ENCODE measurements at places on chromosomes 12 and 14.

DNA sequence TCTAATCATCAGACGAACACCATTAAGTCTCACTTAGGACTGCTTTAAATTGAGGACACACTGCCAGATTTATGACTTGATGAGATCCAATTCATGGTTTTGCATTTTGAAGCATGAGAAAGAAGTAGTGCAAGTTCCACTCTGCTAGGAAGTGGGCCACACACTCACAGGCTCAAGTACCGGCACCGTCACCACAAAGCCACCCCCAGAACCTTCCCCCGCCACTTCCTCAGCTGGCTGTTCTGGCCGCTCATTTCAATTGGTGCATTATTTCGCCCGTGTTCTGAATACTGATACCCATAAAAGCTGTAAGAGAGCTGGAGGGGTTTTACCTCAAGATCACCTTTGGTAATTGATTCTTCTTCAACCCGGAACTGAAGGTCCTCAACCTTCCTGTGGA, 70.1 kb downstream of the CLIP1 start:
- H3K27ac ChIP-seq = peak overlapping the region; percentile 84
- no peaks in the 10 kb centered on the region for H3K27me3 ChIP-seq
- peak; percentile 85 for DNase-seq
- H3K4me1 ChIP-seq = peaks cover 27% of the 10 kb centered on the region
- H3K4me3 ChIP-seq = no peak overlapping the region

GRCh38 chr12:7937833-7938506, 2.0 kb upstream of the SLC2A3 start:
- H3K36me3 ChIP-seq = no peaks in the 10 kb centered on the region
- H3K4me1 ChIP-seq = peaks cover 4% of the 10 kb centered on the region
- H3K4me3 ChIP-seq = no peak overlapping the region

GRCh38 chr12:47837190-47838171, 17.8 kb upstream of the HDAC7 start:
- peaks cover 17% of the 10 kb centered on the region for H3K4me1 ChIP-seq
- H3K27ac ChIP-seq = no peak overlapping the region
- H3K36me3 ChIP-seq = no peaks in the 10 kb centered on the region
- no peak overlapping the region for H3K4me3 ChIP-seq
- no peaks in the 10 kb centered on the region for H3K27me3 ChIP-seq
- peak; percentile 83 for DNase-seq

- no peak overlapping the region for H3K27ac ChIP-seq
- H3K36me3 ChIP-seq = no peaks in the 10 kb centered on the region
- no peaks in the 10 kb centered on the region for H3K27me3 ChIP-seq
Observed at GRCh38 chr12:94269316-94269999, 121.1 kb downstream of the PLXNC1 start.

- no peaks in the 10 kb centered on the region for H3K27me3 ChIP-seq
- peaks cover 15% of the 10 kb centered on the region for H3K4me1 ChIP-seq
- no peak overlapping the region for H3K4me3 ChIP-seq
- H3K27ac ChIP-seq = no peak overlapping the region
- no peaks in the 10 kb centered on the region for H3K36me3 ChIP-seq
Observed at GRCh38 chr14:65251213-65251612, 148.9 kb upstream of the MAX start.

DNA sequence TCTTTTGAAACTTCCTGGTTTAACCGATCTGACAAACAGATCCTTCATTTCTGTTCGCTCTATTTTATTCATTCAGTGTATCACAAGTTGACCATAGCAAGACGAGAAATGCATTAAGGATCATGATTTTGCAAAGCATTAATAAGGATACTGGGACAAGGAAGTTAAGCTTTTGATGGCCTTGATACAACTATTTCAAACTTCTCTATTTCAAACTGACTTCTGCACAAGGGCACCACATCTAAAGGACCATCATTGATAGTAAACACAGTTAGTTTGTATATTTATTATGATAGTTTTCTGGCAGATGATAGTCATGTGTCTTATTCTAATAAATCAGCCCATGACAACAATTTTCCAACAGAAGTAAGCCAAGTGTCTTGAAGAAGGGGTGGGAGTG, 25.8 kb upstream of the PLXNC1 start:
- no peak for DNase-seq
- H3K36me3 ChIP-seq = no peaks in the 10 kb centered on the region
- H3K4me1 ChIP-seq = no peaks in the 10 kb centered on the region
- no peak overlapping the region for H3K27ac ChIP-seq
- no peak overlapping the region for H3K4me3 ChIP-seq

DNA sequence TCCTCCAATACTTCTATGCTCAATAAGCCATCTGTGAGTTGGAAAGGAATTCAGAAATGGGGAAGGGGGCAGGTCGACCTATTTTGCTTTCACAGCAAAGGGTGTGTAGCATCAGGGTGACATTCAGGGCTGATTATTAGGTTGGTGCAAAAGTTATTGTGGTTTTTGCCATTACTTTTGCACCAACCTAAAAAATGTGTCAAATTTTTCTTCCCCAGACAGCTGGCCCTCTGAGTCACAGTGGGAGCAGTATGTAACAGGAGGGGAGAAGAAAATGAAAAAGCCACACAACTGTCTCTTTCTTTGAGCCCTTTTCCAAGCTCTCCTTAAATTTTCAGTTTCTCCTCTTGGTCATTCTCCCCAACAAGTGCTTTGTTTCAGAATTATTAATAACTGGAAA, 47.1 kb upstream of the GZMB start:
- H3K4me3 ChIP-seq = no peak overlapping the region
- H3K36me3 ChIP-seq = no peaks in the 10 kb centered on the region
- H3K27me3 ChIP-seq = no peaks in the 10 kb centered on the region
- no peak for DNase-seq
- H3K4me1 ChIP-seq = no peaks in the 10 kb centered on the region

DNA sequence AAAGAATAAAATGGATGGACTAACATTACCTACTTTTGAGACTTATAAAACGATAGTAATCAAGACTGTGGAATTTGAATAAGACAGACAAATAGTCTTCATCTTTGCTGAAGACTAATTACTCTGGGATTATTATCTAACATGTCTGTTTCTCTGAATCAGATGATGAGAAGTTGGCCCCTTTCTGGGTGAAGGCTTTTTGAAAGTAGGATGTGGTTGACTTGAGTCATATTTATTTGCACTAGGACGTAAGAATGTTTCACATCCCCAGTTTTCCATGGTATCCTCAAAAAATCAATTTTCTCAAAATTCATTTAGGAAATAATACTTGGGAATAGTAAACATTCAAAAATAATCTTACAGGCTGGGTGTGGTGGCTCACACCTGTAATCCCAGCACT, 31.8 kb downstream of the PKP2 start:
- DNase-seq = no peak
- no peak overlapping the region for H3K27ac ChIP-seq
- H3K4me3 ChIP-seq = no peak overlapping the region
- no peaks in the 10 kb centered on the region for H3K4me1 ChIP-seq
- H3K36me3 ChIP-seq = no peaks in the 10 kb centered on the region
- no peaks in the 10 kb centered on the region for H3K27me3 ChIP-seq

DNA sequence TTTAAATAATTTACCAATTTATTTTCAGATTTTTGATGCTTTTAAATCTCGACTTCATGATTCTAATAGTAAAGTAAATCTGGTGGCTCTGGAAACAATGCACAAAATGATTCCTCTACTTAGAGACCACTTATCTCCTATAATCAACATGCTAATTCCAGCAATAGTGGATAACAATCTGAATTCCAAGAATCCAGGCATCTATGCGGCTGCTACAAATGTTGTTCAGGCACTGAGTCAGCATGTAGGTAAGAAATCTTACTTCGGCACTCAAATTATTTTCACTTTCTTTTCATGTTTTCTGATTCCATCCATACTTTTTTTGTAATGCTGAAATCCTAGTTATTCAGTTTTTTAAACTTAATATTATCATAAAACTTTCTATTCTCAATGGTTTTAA, 15.5 kb upstream of the PRPF39 start:
- no peaks in the 10 kb centered on the region for H3K27me3 ChIP-seq
- no peak for DNase-seq
- H3K4me3 ChIP-seq = no peak overlapping the region
- no peaks in the 10 kb centered on the region for H3K4me1 ChIP-seq
- H3K36me3 ChIP-seq = peaks cover 4% of the 10 kb centered on the region

- H3K4me3 ChIP-seq = no peak overlapping the region
- peak overlapping the region; percentile 72 for H3K27ac ChIP-seq
- H3K4me1 ChIP-seq = peaks cover 13% of the 10 kb centered on the region
- DNase-seq = peak; percentile 42
- no peaks in the 10 kb centered on the region for H3K27me3 ChIP-seq
- peaks cover 44% of the 10 kb centered on the region for H3K36me3 ChIP-seq
Observed at GRCh38 chr12:108802101-108802961, 55.1 kb downstream of the SSH1 start.

- no peak for DNase-seq
- H3K27ac ChIP-seq = no peak overlapping the region
- no peaks in the 10 kb centered on the region for H3K27me3 ChIP-seq
- no peaks in the 10 kb centered on the region for H3K36me3 ChIP-seq
- H3K4me3 ChIP-seq = no peak overlapping the region
Observed at GRCh38 chr12:132354982-132355680, 25.7 kb upstream of the GALNT9 start.

GRCh38 chr14:61471297-61472005, 150.1 kb downstream of the PRKCH start:
- H3K4me3 ChIP-seq = no peak overlapping the region
- H3K36me3 ChIP-seq = no peaks in the 10 kb centered on the region
- no peaks in the 10 kb centered on the region for H3K27me3 ChIP-seq
- H3K27ac ChIP-seq = peak overlapping the region; percentile 68
- no peak for DNase-seq

GRCh38 chr12:10965476-10965875, 21.2 kb downstream of the TAS2R50 start:
- no peak overlapping the region for H3K27ac ChIP-seq
- H3K4me3 ChIP-seq = no peak overlapping the region
- no peaks in the 10 kb centered on the region for H3K4me1 ChIP-seq
- DNase-seq = no peak
- H3K36me3 ChIP-seq = no peaks in the 10 kb centered on the region

- H3K27me3 ChIP-seq = no peaks in the 10 kb centered on the region
- no peaks in the 10 kb centered on the region for H3K4me1 ChIP-seq
- DNase-seq = no peak
- no peak overlapping the region for H3K4me3 ChIP-seq
Observed at GRCh38 chr12:47237751-47238211, 158.0 kb upstream of the AMIGO2 start.

GRCh38 chr14:106792543-106792942, 1266.2 kb downstream of the TMEM121 start:
- no peak overlapping the region for H3K4me3 ChIP-seq
- no peaks in the 10 kb centered on the region for H3K27me3 ChIP-seq
- H3K4me1 ChIP-seq = no peaks in the 10 kb centered on the region
- no peaks in the 10 kb centered on the region for H3K36me3 ChIP-seq
- no peak overlapping the region for H3K27ac ChIP-seq

GRCh38 chr12:98002887-98003493, 512.4 kb upstream of the TMPO start:
- no peak overlapping the region for H3K4me3 ChIP-seq
- no peaks in the 10 kb centered on the region for H3K27me3 ChIP-seq
- H3K27ac ChIP-seq = no peak overlapping the region
- H3K36me3 ChIP-seq = no peaks in the 10 kb centered on the region
- no peaks in the 10 kb centered on the region for H3K4me1 ChIP-seq

- no peak for DNase-seq
- H3K27ac ChIP-seq = no peak overlapping the region
- no peaks in the 10 kb centered on the region for H3K4me1 ChIP-seq
- H3K4me3 ChIP-seq = no peak overlapping the region
- H3K36me3 ChIP-seq = no peaks in the 10 kb centered on the region
- no peaks in the 10 kb centered on the region for H3K27me3 ChIP-seq
Observed at GRCh38 chr12:109731231-109731731, 17.7 kb downstream of the FAM222A start.

- H3K4me1 ChIP-seq = peaks cover 9% of the 10 kb centered on the region
- H3K27me3 ChIP-seq = no peaks in the 10 kb centered on the region
- no peak overlapping the region for H3K27ac ChIP-seq
Observed at GRCh38 chr12:106883426-106883825, 72.3 kb upstream of the TMEM263 start.

GRCh38 chr12:25155022-25155576, 39.9 kb downstream of the DNAI7 start:
- H3K4me3 ChIP-seq = no peak overlapping the region
- peaks cover 3% of the 10 kb centered on the region for H3K4me1 ChIP-seq
- no peak for DNase-seq
- H3K27ac ChIP-seq = no peak overlapping the region
- H3K27me3 ChIP-seq = no peaks in the 10 kb centered on the region
- H3K36me3 ChIP-seq = no peaks in the 10 kb centered on the region

DNA sequence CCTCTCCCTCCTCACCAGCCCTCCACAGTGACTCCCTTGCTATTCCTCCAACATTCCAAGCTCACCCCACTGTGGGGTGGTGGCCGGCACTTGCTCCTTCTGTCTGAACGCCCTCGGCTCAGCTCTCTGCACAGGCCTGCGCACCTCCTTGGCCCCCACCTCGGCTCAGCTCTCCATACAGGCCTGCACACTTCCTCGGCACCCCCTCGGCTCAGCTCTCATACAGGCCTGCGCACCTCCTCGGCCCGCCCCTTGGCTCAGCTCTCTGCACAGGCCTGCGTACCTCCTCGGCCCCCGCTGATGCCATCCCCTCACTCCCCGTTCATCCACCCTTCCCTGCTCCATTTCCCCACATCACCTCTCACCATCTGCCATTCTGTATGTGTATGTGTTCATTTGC, 332.7 kb upstream of the FKBP4 start:
- no peak for DNase-seq
- H3K4me1 ChIP-seq = peaks cover 8% of the 10 kb centered on the region
- H3K27me3 ChIP-seq = no peaks in the 10 kb centered on the region
- H3K4me3 ChIP-seq = no peak overlapping the region
- H3K36me3 ChIP-seq = no peaks in the 10 kb centered on the region
- no peak overlapping the region for H3K27ac ChIP-seq

DNA sequence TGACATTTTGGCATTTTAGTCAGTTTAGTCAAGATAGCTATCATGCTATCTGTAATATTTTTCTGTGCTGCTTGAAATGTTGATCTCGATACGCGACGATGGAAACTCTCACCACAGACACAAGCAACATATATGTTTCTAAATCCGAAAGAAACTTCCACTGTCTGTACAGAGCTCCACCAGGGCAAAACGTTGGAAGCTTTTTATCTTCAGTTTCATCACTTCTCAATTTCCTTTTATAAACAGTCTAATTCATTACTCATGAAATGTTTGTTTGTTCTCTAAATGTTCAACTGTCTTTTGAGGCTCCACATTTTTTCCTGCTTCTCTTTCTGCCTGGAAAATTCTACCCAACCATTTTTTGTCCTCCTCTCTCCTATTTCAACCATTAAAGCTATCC, 737.6 kb downstream of the SLC16A7 start:
- no peaks in the 10 kb centered on the region for H3K4me1 ChIP-seq
- no peak for DNase-seq

- no peak for DNase-seq
- H3K4me3 ChIP-seq = no peak overlapping the region
- H3K27ac ChIP-seq = no peak overlapping the region
- no peaks in the 10 kb centered on the region for H3K4me1 ChIP-seq
Observed at GRCh38 chr12:131647667-131648066, 63.2 kb upstream of the SFSWAP start.
